ENCODE measurements at places on chromosomes 2 and 18.
A peak's percentile ranks its signal among the peaks of the same experiment; 100 is the strongest.

DNA sequence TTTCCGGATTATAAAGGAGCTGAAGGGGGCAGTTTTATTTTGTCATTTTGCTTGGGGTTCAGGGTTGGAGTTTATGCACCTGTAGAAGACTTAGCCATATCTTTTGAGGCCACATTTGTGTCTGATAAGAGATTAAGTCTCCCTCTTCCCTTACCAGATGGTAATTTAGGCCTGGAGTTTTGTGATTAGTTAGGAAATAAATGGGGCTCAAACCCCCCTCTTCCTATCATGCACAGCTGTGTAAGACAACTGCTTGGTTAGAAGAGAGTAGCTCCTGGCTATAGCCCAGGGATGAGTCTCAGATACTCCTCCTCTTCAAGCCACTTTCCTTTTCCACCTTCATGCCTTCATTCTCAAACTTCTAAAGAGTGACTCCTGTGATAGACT, 802 bp upstream of the SAP130 start:
- DNase-seq, result no peak

DNA sequence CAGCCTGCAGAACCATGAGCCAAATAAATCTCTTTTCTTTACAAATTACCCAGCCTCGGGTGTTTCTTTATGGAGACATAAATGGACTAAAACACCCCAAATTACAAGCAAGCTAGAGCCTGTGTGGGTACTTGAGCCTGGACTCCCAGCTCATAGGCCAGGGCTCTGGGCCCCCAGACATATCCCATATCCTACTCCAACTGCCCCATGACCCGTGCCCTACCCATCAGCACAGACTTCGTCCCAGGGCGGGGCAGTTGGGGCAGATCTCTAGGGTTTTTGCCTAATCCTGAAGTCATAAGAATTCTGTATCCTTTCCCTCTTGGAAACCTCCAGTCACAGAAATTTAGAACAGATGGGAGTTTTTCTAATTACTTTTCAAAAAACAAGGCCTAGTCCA, 90.7 kb downstream of the DDX1 start:
- no peak for DNase-seq

GRCh38 chr2:715038-715437, 37.8 kb upstream of the TMEM18 start:
- DNase-seq, result no peak

DNA sequence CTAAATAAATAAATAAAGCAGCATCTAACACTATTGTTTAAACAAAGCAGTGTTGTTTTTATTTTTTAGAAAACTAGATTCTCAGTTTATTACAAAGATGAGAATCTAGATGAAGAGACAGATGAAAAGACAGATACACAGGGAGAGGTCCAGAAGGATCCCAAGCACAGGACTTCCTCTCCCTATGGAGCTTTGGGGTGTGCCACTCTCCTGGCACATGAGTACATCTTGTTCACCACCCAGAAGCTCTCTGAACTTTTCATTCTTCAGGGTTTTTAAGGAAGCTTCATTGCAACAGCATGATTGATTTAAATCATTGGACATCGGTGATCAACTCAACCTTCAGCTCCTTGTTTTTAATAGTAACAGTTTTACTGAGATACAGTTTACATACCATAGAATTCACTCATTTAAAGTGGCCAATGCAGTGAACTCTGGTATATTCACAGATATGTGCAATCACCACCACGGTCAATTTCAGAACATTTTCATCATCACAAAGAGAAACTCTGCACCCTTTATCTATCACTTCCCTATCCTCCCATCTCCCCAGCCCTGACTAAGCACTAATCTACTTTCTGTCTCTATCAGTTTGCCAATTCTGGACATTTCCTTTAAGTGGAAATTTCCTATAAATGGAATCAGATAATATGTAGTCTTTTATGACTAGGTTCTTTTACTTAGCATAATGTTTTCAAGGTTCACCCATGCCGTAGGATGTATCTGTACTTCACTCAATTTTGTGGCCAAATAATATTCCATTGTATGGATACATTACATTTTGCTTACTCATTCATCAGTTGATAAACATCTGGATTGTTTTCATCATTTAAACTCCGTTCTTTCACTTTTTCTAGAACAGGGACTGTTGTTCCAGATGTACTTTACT, 62.3 kb upstream of the ZFP36L2 start:
- DNase-seq, result peak; percentile 90
